ENCODE measurements at places on chromosomes 5 and 9.

- no peak for DNase-seq
Observed at GRCh38 chr5:88269222-88269771, 652 bp upstream of the TMEM161B start.

DNA sequence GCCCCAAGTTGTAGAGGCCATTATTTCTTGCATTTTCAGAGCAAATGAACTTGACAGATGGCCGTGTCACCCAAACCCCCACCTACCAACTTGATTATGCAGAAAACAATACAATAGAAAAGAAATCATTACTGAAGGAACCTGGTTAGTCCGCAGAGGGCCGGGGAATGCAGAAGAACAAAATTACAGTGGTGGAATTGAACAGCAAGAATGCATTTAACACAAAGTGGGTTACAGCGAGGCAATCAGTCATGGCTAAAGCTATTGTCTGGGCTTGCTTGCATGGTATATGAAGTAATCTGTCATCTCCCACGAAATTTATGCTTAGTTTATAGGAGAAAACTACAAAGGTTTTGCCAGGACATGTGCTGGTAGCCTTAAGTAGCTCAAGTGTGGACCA lies 238.3 kb upstream of the IRX1 start:
- no peak for DNase-seq

GRCh38 chr9:82456642-82457041 lies 468.1 kb downstream of the SPATA31D1 start:
- no peak for DNase-seq

GRCh38 chr5:157561110-157561509 lies 14.5 kb downstream of the ADAM19 start:
- no peak for DNase-seq

DNA sequence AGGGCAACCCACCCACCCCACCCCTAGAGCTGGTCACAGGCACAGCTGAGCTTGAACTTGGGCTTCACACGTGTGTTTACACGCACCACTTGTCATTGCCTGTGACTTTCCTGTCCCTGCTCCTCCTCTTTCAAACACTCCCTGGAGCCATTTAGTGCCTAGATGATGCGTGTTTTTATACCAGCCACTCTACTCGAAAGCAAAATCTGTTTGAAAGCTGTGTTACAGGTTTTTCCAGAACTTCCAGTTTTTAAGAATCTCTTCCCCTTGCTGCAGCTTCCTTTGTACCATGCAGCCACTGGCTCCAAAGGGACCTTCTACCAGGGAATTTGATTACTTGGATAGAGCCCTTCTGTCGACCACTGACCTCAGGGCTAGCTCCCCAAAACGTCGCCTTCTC lies 78.8 kb upstream of the SPRY4 start:
- no peak for DNase-seq

- no peak for DNase-seq
Observed at GRCh38 chr9:80407220-80407619, 835.5 kb downstream of the TLE4 start.

GRCh38 chr5:172098883-172099282 lies 89.1 kb downstream of the STK10 start:
- no peak for DNase-seq

GRCh38 chr5:35269006-35269405 lies 38.7 kb upstream of the PRLR start:
- no peak for DNase-seq

DNA sequence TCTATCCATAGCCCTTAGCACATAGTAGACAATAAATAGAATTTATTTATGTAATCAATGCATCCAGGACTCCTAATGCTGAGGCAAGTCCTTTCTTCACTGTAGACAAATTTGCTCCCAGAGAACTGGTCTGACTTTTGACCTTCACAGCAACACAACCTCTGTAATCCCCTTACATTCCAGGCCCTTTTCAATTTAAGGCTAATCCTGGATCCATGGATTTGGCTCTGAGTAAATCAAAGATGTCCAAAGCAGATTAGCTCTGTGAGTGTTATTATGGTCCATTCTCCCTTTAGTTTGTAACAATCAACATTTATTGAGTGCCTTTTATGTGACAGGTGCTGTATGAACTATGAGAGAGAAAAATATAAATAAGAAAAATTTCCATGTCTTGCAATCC lies 27.4 kb upstream of the TMC1 start:
- DNase-seq, result no peak

DNA sequence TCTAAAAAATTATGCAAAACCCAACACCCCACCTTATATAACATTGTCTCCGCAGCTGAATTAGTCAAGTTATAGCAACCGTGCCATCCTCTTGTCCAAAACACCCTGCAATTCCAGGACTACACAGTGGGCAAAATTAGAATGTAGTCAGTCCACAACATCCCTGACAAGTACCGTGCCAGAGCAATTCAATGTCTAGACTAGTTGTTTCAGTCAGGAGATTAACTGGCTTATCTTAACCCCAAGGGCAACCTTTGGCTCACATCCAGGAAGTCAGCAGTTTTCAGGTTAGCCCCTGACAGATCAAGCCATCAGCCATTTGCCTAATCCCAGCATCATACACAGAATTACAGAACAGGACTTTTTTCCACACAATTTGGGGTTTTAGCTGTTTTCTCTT lies 240.8 kb upstream of the TMEM161B start:
- no peak for DNase-seq

GRCh38 chr5:158979290-158979689 lies 120.4 kb downstream of the EBF1 start:
- no peak for DNase-seq

DNA sequence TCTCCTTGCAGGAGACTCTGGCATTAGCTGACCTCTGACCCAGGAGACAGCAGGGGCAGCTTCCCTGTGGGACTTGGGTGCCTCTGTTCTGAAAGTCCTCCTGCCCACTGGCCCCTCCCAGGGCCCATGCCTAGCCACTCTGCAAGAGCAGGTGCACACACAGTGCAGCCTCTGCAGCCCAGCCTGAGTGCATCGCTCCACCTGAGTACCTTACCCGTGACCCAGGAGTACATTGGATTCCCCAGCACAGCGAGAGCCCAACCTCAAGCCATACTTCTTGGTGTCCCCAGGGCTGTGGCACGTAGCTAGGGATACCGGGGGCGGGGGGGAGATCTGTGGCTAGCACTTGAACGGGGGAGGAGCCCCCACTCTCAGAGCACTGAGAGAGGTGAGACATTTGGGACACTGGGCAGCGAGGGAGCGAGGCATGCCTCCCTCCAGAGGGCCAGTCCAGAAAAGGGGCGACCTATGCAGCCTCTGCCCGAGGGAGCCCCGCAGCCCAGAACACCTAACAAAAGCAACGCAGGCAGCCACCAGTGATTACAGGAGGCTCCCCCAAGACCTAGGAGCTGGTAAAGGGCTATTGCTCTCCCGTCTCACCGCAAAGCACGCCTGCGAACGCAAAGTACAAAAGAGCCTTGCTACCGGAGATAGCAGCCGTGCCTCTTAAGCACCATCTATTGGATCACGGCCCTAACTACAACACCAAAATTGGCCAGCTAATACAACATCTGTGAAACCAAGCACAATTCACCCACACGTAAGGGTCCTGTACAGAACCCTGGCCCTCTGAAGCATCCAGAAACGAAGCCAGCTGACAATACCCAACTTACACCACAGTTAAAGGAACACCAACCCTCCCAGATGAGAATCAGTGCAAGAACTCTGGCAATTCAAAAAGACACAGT lies 826 bp upstream of the PRDM9 start:
- no peak for DNase-seq

DNA sequence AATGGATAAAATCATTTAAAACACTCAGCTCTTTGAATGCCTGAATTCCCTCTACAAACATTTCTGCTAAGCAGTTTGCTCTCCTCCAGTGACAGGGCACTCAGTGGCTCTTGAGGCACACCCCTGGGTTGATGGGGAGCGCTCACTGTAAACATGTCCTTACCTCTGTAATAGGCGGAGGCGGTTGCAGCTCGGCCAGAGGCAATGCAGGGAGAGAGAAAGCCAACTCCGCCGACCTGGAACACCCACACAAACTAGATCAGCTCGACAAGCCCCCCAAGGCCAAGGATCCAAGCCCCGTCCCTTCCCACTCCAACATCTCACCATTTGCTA lies 329 bp downstream of the CDC23 start:
- DNase-seq, result no peak

DNA sequence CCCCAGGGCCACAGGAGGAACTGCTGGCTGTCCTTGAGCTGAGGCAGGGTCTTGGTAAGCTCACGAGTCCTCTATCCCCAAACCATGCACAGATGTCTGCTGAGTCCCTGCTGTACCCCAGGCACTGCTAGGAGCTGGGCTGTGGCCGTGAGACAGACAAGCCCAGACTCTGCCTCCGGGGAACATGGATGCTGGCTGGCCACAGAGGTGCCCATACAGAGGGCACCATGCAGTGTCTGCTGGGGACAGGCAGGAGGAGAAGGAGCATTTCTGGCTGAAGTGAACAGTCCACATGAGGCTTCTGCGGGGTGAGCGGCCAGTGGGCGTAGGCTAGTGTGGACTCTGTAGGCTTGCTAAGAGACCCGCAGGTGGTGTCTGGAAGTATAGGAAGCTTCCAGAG lies 4.8 kb upstream of the SEC16A start:
- DNase-seq, result no peak

DNA sequence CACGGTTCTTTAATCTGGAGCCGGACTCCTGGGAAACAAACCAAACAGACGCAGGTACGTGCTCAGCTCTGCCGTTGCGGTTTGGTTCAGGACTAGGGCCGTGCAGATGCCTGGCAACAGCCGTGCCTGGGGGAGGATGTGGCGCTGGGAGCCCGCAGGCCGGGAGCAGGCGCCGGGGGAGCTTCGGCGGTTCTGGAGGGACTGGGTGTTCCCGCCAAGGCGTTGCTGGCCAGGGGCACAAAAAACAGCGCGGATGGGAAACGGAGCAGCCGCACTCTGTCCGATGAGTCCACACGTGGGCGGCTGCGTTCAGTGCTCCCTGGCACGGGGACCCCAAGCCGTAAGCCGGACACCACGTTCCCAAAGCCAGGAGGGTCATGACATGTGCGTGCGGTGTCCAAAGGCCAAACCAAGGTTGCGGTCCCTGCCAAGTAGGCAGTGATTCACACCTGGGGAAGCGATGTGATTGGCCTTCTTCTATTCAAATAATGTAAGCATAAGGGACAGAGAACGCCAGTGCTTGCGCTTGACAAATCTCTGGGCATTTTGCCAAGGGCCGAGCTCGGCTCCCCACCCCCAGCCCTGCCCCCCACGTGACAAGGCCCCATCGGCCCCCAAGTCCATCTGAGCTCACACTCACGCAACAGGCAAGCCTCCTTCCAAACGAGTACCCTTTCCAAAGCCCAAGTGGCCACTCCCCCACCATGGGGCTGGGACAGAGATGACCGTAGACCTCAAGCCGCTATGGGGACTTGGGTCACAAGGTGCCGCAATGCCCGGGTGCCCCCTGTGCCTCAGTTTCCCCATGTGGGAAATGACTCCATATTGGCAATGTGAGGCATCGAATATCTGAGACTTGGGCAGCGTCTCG lies 49.7 kb upstream of the NKD2 start:
- no peak for DNase-seq

DNA sequence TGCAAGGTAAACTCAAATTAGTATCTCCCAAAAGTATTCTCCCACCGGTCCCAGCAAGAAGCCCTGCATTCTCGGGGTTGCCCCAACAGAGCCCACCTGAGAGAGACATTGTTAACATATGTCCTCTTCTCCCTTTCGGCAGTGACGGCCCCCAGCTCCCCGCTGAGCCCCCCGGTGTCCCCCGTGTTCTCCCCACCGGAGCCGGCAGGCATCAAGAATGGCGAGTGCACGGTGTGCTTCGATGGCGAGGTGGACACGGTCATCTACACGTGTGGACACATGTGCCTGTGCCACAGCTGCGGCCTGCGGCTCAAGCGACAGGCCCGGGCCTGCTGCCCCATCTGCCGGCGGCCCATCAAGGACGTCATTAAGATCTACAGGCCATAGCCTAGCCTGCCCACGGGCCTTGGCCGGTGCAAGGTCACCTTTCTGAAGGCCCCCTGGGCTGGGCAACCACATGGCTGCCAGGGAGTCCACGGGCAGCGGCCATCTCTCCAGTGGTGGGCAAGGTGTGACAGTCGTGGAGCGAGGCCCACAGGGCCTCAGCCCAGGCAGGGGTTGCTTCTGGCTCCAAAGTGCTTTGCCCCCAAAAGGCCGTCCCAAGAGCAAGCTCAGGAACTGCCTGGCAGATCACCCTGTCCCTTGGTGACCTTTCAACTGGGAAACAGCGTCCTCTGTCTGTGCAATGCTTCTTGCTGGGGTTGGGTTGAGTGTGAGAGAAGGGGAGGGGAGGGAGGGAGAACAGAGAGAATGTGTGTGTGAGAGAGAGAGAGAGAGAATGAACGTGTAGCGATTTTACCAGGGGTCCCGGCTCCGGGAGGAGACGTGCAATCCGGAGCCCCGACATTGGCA lies 45.7 kb downstream of the NEURL1B start:
- no peak for DNase-seq

DNA sequence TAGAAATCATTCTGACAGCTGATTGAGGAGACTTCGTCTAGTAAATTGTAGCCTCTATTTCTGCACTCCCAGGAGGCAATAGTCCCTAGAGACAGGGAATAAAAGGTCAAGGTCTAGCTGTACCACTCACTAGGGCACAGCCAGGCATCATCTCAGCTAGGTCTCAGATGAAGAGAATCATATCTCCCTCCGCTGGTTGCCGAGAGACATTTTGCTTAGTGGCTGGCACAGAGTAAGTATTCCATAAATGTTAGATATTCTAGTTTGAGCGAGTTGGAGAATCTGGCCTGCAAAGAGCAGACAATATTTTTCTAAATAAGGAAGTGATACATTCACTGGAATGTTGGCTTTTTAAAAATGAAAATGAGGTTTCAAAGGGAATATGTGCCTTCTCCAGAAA lies 180.4 kb upstream of the ACTBL2 start:
- no peak for DNase-seq
